8988T (cell line): ENCODE measurements at places on chromosomes 4 and X.
A peak's percentile ranks its signal among the peaks of the same experiment; 100 is the strongest.

- no peak for DNase-seq
These were observed 17.0 kb upstream of the TMEM154 start for GRCh38 chr4:152696764-152697261.

DNA sequence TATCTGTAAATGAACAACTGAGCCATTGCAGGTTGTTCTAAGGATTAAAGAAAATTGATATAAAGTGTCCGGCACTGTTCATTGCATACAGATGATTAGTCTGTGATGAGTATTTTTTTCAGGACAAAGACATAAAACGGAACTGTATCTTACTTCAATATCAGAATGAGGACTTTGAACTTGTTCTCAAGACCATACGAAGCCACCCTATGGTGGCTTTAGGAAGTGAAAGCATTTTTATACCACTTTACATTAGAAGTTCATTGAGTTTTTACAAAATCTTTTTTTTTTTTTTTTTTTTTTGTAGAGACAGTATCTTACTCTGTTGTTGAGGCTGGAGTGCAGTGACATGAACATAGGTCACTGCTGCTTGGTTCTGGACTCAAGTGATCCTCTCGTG is 45.2 kb upstream of the TRIM2 start:
- DNase-seq, result no peak

DNA sequence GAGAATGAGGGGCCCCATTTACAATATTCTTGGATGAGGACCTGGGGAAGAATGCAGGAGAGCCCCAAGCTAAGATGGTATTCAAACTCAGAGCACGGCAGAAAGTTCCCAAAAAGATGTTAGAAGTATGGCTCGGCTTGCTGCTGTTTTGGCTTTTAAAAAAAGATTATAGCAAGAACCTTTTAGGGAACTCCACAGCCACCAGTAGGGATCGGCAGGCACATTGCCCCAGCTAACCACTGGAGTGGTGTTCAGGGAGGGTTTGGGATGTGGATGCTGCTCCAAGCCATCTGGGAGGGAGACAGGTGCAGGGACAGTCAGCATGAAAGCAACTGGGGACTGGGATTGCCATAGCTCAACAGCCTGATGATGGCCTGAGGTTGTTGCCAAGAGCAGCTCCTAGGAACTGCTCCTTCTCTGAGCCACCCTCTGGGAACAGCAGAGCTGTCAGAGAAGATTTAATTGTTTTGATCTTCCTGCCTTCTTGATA is 63.0 kb downstream of the SORBS2 start:
- DNase-seq, result no peak

- DNase-seq, result no peak
These were observed 211.9 kb downstream of the AFAP1 start for GRCh38 chr4:7727749-7728148.

- no peak for DNase-seq
These were observed 581.5 kb downstream of the STIM2 start for GRCh38 chr4:27442146-27442545.

- peak; percentile 88 for DNase-seq
These were observed 62.4 kb downstream of the TRAPPC11 start for GRCh38 chr4:183721207-183722081.

GRCh38 chr4:182179105-182179504 is 64.1 kb upstream of the TENM3 start:
- DNase-seq, result no peak

DNA sequence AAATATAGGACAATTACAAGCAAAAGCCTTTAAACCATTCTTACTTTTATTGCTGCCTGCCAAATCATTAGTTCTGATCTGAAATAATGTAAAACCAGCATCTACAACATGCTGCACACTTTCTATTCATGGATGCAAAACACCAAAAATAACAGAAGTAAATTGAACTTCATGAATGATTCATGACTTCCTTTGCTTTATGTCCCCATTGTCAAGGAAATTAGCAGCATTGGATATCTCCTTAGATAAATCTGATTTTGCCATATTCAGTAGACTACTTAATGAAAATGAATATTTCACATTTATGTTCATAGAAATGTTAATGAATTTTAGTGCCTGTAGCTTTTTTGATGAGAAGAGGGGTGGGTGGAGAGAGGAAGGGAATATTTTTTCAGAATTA is 132.6 kb downstream of the COMMD8 start:
- no peak for DNase-seq

- DNase-seq, result no peak
These were observed 249.2 kb downstream of the TENM3 start for GRCh38 chr4:182492423-182492822.

- DNase-seq, result no peak
These were observed 17.5 kb downstream of the RBMX2 start for GRCh38 chrX:130419263-130419662.
